ENCODE measurements at places on chromosomes 1 and 21.

GRCh38 chr1:54678776-54679643 is 36.7 kb upstream of the TTC4 start:
- no peak for DNase-seq

- DNase-seq: no peak
Measured at GRCh38 chr1:38336301-38336923, 289.8 kb upstream of the POU3F1 start.

DNA sequence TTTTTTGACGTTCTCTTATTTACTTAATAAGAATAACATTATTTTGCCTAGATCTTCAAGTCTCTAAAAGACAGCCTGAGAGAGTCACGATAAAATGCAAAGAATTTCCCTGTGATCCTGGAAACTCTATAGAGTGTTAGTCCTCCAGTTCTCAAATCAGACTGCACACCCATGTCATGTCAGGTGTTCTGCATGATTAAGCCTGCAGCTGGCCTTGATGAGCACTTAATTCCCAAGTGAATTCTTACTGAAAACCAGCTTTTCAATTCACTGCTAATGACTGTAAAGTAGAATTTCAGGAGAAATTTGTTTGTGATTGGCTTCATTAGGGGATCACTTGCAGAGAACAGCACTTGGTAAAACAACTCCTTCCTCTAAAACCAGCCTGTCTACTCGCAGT is 41.9 kb downstream of the CHML start:
- DNase-seq: no peak

DNA sequence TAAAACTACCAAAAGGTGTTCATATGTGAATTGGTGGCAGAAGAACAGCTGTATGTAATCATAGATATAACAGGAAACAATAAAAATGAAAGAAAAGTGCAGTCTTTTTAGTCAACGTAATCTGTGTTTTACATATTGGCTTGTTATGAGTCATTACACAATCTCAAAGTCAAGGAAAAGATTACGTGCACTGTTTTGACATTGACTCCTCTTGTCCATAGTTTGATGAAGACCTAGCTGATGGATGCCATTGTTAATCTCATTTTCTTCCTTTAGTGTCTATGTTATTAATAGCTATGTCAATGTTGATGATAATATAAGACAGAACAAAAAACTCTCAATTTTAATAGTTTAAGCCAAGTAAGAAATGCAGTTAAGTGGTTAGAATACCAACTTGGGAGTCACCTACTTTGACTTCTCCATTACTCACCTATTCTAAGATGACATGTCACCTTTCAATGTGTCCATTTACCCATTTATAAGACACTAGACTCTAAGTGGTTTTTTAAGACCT is 84.5 kb upstream of the SAMSN1 start:
- no peak for DNase-seq

- DNase-seq: no peak
Measured at GRCh38 chr1:86084998-86085397, 71.6 kb downstream of the COL24A1 start.

- DNase-seq: no peak
Measured at GRCh38 chr1:159184201-159184600, 12.8 kb downstream of the CADM3 start.

- no peak for DNase-seq
Measured at GRCh38 chr1:109850827-109851226, 59.8 kb upstream of the CSF1 start.

DNA sequence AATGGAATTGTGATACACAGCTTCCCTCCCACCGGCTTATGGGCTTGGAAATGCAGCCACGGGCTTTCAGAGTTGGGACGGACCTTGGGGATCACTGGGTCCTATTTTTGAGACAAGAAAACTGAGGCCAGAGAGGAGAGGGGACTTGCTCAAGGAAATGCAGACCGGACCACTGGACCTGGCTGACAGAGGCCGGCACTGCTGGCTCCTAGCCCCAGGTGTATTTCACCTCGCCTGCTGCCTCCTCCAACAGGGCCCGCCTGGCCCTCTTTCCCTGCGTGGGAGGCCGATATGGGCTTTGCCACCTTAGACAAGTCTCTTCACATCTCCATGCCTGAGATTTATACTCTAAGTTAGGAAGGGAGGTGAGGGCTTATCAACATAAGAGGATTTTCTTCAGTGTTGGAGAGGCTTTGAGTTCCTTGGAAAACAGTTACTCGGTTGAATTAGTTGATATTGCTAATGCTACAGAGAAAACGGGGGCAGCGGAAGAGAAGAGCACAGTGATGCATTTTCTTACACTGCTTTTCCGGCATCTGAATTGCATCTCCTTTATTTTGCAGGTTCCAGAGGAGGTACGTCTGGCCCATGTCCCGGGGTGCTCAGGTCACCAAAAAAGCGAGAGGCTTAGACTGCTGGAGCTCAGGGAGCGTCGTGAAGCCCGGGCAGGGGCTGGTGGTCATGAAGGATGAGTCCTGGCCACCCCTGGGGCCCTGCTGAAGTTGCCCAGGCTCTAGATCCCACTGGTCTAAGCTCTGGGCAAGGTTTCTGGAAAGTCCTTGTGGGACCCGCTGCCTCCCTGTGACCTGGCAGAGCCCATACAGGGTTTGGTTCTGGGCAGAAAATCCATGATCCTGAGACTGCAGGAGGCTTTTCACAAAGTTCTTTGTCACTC is 44.7 kb downstream of the CAPN2 start:
- no peak for DNase-seq

DNA sequence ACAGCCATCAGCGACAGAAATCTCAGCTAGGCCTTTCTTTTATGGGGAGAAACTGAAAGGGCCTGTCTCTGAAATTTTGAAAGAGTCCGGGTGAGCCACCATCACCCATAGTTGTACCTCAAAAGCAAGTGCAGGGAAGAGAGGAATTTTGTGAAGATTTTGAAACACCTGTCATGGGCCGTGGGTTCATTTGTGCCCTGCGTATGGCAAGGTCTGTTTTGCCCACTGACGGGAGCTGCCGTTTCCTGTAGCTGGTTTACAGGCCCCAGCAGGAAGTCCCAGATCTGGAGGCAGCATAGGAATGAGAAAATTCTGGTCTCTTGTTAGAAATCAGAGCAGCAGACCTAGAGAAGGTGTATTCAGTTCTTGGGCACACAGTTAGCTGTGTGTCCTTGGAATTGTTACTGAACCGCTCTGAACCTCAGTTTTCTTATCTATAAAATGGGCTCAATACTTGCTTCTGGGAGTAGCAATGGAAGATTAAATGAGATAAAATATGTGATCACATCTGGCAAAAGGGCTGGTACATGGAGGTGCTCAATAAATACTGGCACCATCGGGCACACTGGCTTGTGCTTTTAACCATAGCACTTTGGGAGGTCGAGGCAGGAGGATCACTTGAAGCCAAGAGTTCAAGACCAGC is 52.5 kb downstream of the MAN1C1 start:
- DNase-seq: no peak

- DNase-seq: peak; percentile 87
Measured at GRCh38 chr21:42991992-42992740, 17.8 kb downstream of the PKNOX1 start.

DNA sequence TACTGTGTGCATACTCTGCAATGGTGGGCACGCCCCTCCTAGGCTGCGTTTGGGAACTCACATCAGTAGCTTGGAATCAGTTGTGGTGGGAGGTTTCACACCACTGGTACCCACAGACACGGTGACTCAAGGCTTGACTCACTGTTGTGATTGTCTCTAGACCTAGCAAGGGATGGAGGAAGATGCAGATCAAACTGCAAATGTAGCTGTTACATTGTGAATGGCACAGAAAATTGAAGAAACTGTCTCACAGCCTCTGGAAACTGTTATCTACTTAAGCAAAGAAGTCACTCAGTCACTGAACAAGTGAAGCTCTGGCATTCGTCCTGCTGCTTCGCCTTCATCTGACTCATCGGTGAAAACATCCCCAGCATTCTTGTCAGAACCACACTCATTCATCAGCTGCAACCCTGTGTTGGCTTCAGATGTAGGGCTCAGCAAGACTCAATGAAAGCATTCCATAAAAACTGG is 59.5 kb downstream of the POFUT2 start:
- DNase-seq: peak; percentile 88

DNA sequence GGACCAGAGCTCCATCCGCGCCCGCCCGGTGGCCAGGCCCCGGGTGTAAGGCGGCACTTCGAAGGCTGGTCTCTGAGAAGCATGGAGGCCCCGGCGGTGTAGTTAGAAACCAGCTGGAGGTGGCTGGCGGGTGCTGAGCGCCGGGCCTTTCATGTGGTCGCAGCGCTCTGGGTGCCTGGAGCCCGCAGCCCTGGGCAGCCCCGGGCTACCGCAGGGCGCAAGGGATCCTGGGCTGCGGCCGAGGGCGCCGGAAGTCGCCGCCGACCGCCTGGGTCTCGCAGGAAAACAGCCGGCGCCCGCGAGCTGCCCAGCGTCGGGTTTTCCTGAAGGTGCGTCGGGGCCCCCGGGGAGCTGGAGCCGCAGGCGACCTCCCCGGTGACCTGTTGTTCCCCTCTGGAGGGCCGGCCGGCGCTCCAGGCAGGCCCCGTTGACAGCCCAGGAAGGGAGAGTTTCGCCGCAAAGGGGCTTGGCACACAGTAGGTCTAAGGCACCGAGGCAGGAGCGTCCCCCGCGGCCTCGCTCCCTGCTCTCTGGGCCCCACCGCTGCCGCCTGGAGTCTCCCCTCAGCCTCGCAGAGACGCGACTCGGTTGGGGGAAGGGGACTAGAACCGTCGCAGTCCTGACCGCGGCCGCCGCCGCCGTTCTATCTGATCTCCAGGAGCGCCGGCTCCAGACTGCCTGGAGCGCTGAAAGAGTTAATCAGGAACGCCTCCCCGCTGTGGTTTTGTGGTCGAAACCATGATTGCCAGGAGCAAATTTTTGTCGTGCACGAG is 2.7 kb downstream of the GRHL3 start:
- DNase-seq: peak; percentile 63

GRCh38 chr1:69671363-69672010 is 103.8 kb downstream of the LRRC7 start:
- DNase-seq: no peak

DNA sequence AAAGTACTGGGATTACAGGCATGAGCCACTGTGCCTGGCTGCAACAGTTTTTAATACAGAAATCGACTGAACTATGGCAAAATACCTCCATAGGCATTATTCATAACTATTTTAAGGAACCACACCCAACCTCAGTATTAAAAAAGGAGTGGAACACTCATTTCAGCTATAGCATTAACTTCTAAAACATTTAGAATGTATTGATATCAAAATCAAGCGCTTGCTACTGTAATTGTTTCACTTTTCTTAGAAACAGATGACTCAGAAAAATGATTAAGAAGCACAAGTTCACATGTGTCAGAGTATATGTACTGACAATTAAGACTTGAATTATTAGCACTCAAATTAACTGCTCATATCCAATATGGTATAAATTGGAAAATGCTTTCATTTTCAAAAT is 15.1 kb downstream of the AIDA start:
- DNase-seq: no peak

GRCh38 chr1:156444407-156445001 is 56.1 kb downstream of the MEF2D start:
- no peak for DNase-seq

- DNase-seq: no peak
Measured at GRCh38 chr1:32393832-32394140, 455 bp downstream of the BSDC1 start.

DNA sequence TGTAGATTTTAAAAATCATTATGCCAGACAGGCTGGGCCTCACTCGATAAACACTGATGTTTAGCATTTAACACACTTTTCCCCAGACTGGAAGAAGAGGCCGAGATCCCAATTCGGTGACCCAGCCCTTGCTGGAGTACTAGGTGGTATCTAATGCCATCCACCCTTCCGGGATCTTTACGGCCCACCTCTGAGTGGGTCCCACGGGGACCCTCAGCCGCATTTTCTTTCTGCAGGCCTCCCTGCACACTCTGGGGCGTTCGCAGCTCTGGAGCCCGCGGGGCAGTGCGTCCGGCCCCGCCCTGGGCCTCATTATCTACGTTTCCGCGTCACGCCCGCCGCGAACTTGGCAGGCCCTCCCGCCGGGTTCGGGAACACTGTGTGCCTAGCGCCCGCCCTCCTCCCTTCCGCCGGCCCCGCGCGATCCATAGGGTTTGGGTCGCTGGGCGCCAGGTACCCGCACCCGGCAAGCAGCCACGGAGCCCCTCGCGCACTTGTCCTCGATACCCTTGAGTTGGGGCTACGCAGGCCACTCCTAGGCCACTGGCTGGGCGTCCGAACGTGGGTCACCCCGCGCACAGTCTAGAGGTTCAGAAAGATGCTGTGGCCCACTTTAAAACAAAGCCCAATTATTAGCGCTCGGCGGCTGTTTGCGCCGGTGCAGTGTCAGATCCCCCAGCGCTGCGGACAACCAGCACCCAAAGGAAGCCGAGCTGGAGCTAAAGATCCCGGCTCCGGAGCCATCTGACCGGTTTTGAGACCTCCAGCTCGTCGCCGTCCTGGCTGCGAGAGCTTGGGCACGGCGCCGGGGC is 950 bp upstream of the EVA1C start:
- no peak for DNase-seq

DNA sequence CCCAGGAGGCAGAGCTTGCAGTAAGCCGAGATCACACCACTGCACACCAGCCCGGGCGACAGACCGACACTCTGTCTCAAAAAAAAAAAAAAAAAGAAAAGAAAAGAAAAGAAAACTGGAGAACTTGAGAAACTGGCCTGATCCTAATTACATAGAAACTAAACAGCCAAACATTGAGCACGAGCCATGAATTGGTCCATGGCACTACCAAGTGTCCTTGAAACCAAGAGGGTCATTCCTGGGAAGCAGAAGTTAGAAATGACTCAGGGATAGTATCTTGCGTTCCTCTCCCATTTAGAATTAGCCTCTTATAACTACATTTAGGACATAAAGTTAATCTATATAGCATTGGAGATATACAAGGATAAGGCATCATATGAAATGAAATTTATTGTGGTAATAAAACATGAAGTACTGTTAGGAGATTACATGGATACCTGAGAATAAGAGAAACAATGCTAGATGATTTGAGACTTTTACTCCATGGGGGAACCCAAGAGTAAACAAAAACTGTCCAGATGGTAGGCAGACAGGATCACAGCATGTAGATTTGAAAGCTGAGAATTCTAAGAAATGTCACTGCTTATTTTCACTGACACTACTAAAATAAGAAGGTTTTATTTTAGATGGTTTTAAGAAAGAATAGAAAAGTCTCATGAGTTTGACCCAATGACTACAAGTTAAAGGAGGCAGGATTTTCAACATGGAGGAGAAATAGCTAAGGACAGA is 39.5 kb upstream of the CPLANE2 start:
- no peak for DNase-seq

GRCh38 chr1:6370006-6370405 is 23.6 kb downstream of the ACOT7 start:
- no peak for DNase-seq
